Fibroblast of gingiva (primary cell): ENCODE measurements at places on chromosomes 13 and 19.

- peak; percentile 4 for DNase-seq
These were observed 13.7 kb downstream of the MICU2 start for GRCh38 chr13:21590231-21590630.

DNA sequence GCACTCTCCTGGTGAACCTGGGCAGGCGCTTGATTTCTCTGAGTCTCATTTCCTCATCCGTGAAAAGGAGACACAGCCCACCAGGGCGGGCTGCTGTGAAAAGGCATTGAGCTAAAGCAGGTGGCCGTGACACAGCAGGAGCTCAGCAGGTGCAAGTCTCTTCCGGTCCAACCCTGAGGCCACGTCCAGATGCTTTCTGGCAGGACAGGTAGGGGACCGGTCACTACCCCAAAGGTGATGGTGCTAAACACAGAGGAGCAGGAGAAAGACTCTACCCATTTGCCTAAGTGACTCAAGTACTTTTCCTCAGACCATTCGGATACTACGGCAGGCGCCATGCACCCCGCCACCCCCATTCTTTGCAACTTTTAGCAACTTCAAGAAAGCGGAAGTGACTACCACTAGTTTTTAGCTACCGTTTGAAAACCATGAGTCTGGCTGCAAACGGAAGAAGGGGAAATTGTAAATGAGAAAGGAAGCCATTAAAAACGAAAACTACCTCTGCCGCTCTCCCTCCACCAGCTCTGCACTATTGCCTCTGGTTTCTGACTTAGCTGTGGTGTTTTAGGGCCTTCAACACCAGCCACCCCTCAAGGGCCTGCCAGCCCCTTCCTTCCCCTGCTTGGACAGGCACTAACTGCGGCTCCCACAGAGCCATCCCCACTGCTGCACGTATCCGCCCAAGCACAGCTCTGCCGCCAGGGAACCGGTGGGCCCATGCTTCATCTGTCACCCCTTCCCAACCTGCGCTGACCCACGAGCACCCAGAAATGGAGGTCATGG is 4.8 kb downstream of the PPP6R1 start:
- no peak for DNase-seq

GRCh38 chr13:113545931-113546516 is 38.5 kb upstream of the TFDP1 start:
- DNase-seq: no peak

GRCh38 chr13:43116242-43116641 is 92.9 kb downstream of the DNAJC15 start:
- DNase-seq: no peak

- DNase-seq: no peak
These were observed 2.3 kb downstream of the AMH start for GRCh38 chr19:2251106-2252054.

- DNase-seq: no peak
These were observed 5.7 kb downstream of the ZNF132 start for GRCh38 chr19:58434217-58434616.

DNA sequence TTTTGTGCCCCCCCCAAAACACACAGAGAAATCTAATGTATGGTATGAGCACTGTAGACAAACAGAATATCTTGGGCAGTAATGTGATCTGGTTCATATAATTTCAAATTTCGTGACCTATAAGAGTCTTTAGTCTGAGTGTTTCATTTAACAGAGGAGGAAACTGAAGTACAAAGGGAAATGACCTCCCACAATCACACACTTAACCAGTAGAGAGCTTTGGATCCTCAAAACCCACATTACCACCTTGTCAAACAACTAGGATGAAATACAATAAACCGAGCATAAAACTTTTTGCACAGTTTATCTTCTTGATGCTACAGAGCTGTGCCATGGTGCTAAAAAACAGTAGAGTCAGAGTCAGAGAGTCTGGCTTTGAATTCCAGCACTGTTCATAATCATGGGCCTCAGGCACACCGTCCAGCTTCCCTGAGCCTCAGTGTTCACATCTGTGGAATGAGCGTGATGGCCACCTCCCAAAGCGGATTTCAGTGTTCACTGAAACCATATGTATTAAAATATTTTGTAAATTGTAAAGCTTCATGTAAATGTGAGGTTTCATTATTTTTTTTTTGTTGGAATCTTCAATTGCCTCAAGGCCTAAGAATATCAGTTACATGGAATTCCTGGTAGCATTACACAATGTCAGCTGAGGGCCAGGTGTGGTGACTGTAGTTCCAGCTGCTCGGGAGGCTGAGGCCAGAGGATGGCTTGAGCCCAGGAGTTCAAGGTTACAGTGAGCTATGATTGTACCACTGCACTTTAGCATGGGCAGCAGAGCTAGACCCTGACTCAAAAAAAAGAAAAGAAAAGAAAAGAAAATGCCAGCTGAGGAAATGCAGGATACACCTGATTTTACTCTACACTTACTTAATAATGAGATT is 126.4 kb upstream of the FRY start:
- no peak for DNase-seq
